ENCODE measurements at places on chromosomes 11 and 22.
A peak's percentile ranks its signal among the peaks of the same experiment; 100 is the strongest.

DNA sequence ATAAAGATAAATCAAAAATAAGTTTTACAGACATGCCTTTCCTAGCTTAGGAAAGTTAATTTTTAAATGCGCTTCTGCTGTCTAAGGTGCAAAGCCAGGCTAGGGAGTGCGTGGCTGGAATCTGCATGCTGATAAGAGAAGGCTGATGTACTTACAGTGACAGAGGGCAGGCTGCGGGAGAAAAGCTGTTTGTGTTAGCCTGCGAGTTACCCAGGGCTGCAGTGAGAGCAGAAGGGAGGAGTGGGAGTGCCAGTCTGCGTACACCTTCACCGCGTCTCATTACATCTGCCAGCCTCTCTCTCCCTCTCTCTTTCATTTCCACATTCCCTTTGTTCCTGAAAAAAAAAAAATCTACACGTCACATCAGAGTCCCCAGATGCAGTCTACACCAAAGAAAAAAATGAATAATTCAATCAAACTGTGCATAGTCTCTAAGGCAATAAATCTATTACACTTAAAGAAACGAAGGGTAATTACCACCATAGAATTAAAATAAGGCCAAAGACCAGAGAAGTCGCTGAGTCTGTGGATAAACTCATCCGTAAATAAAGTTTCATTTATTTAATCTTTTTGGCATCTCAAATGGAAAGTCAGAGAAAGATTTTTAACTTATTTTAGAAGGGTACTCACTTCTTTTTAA lies 126.4 kb upstream of the C11orf58 start:
- no peaks in the 10 kb centered on the region for H3K4me1 ChIP-seq
- no peaks in the 10 kb centered on the region for H3K36me3 ChIP-seq
- DNase-seq: no peak
- H3K4me3 ChIP-seq: no peak overlapping the region

GRCh38 chr11:37519781-37520180 lies 921.7 kb upstream of the RAG2 start:
- no peaks in the 10 kb centered on the region for H3K27me3 ChIP-seq
- no peak for DNase-seq

GRCh38 chr11:133011604-133012003 lies 520.7 kb downstream of the OPCML start:
- no peak overlapping the region for H3K27ac ChIP-seq
- H3K27me3 ChIP-seq: peaks cover 8% of the 10 kb centered on the region
- no peaks in the 10 kb centered on the region for H3K36me3 ChIP-seq

DNA sequence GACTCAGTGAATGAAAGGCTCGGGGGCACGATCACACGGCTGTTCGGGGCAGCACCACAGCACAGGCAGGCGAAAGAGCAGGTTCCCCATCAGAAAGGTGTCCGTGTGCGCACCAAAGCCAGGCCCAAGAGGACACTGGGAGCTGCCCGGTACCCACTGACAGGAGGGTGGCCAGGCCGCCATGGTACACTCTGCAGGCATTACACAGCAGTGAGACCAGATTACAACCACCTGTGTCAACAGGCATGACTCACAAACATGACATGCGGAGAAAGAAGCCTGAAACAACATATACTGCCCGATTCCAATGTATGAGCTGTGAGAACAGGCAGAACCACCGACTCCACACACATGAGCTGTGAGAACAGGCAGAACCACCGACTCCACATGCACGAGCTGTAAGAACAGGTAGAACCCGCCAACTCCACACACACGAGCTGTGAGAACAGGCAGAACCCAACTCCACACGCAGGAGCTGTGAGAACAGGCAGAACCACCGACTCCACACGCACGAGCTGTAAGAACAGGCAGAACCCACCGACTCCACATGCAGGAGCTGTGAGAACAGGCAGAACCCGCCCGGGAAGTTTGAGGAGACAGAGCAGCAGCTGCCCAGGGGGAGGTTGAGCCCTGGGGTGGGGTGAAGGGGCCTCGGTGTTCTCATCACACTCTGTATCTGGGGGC lies 32.6 kb downstream of the KIAA0930 start:
- DNase-seq: no peak
- peak overlapping the region; percentile 87 for H3K27ac ChIP-seq
- no peaks in the 10 kb centered on the region for H3K4me1 ChIP-seq
- H3K36me3 ChIP-seq: no peaks in the 10 kb centered on the region
- H3K27me3 ChIP-seq: no peaks in the 10 kb centered on the region

- no peak for DNase-seq
- H3K4me3 ChIP-seq: no peak overlapping the region
- no peaks in the 10 kb centered on the region for H3K36me3 ChIP-seq
- H3K27ac ChIP-seq: no peak overlapping the region
Measured at GRCh38 chr11:64288353-64288750, 2.7 kb downstream of the GPR137 start.

GRCh38 chr11:64253481-64253880 lies 2.2 kb downstream of the PLCB3 start:
- no peak overlapping the region for H3K4me3 ChIP-seq
- no peak for DNase-seq
- no peaks in the 10 kb centered on the region for H3K36me3 ChIP-seq
- no peak overlapping the region for H3K27ac ChIP-seq
- H3K27me3 ChIP-seq: no peaks in the 10 kb centered on the region

GRCh38 chr11:94715225-94715624 lies 52.9 kb upstream of the AMOTL1 start:
- no peak overlapping the region for H3K27ac ChIP-seq
- no peak overlapping the region for H3K4me3 ChIP-seq
- H3K36me3 ChIP-seq: no peaks in the 10 kb centered on the region
- H3K27me3 ChIP-seq: no peaks in the 10 kb centered on the region
- DNase-seq: no peak

- H3K27ac ChIP-seq: no peak overlapping the region
- H3K4me1 ChIP-seq: no peaks in the 10 kb centered on the region
- H3K4me3 ChIP-seq: no peak overlapping the region
- H3K36me3 ChIP-seq: no peaks in the 10 kb centered on the region
Measured at GRCh38 chr11:102676084-102676483, 29.5 kb downstream of the MMP27 start.

GRCh38 chr22:28072066-28072465 lies 153.0 kb upstream of the PITPNB start:
- H3K27me3 ChIP-seq: no peaks in the 10 kb centered on the region
- no peak overlapping the region for H3K4me3 ChIP-seq
- H3K36me3 ChIP-seq: no peaks in the 10 kb centered on the region
- H3K27ac ChIP-seq: no peak overlapping the region
- no peak for DNase-seq

DNA sequence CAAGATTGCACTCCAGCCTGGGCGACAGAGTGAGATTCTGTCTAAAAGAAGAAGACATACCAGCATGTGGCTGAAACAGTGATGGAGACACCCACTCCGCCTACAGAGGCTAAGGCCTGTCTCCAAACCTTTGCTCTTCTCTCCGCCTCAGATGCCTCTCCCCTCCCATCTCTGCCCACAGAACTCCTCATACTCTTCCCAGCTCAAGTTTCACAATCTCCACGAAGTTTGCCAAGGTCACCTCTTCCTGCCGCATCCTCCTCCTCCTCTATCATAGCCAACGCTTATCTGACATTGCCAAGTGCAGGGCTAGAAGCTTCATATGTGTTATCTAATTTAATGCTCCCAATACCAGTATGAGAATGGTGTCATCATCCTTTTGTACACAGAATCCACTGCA lies 25.9 kb upstream of the FBLN1 start:
- no peak overlapping the region for H3K4me3 ChIP-seq
- H3K4me1 ChIP-seq: no peaks in the 10 kb centered on the region
- no peaks in the 10 kb centered on the region for H3K36me3 ChIP-seq
- DNase-seq: no peak
- no peaks in the 10 kb centered on the region for H3K27me3 ChIP-seq

- H3K27me3 ChIP-seq: no peaks in the 10 kb centered on the region
- H3K36me3 ChIP-seq: no peaks in the 10 kb centered on the region
- DNase-seq: no peak
- H3K4me1 ChIP-seq: peaks cover 18% of the 10 kb centered on the region
- H3K4me3 ChIP-seq: peak overlapping the region; percentile 74
Measured at GRCh38 chr11:535210-535518, 212 bp downstream of the HRAS start.

DNA sequence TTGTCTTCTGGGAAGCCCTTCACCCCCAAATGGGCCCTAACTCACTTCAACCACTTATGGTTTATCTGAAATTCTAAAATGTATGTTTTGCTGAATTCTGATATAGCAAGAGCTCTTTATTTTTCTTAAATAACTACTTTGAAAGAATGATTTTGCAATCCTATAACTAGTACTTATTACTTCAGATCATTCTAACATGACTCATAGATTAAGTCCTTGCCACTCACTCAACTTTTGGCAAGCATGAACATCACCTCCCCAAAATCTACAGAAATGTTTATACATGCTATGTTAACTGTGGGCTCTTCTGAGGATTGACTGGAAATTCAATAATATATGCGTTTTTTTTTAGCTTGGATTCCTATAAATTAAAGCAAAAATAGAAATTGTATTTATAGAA lies 367.4 kb upstream of the FAT3 start:
- H3K4me1 ChIP-seq: no peaks in the 10 kb centered on the region
- no peaks in the 10 kb centered on the region for H3K36me3 ChIP-seq
- H3K27me3 ChIP-seq: no peaks in the 10 kb centered on the region
- no peak overlapping the region for H3K27ac ChIP-seq

GRCh38 chr11:70650075-70650909 lies 252.0 kb downstream of the CTTN start:
- no peaks in the 10 kb centered on the region for H3K36me3 ChIP-seq
- no peaks in the 10 kb centered on the region for H3K4me1 ChIP-seq
- H3K4me3 ChIP-seq: no peak overlapping the region
- H3K27me3 ChIP-seq: no peaks in the 10 kb centered on the region

DNA sequence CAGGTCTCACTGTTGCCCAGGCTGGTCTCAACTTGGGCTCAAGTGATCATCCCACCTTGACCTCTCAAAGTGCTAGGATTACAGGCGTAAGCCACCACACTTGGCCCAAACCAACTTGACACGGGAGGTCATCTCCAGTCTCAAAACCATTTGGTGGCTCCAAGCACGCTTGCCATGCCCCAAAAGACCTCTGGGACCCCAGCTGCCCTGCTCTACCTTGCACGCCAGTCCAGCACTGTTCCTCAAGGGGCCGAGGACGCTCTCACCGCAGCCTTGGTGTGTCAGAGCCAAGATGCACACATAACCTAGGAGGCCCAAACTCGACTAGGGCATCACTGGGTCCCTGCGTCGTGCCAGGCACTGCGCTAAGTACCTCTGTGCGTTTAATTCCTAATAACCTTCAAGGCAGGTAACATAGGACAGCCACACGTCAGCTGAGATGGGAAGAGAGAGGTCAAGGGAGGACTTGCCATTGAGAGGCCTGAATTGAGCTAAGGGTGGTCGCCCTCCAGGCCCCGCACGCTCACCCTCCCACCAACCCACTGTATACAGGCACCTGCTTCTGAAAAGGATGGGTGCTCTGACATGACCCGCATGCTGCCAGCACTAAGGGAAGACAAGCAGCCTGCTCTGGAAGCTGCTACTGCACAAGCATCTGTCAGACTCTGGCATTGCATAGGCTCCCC lies 4.6 kb upstream of the GAS2L1 start:
- peaks cover 22% of the 10 kb centered on the region for H3K36me3 ChIP-seq
- H3K27me3 ChIP-seq: no peaks in the 10 kb centered on the region
- peak overlapping the region; percentile 54 for H3K27ac ChIP-seq
- no peak for DNase-seq
- peaks cover 7% of the 10 kb centered on the region for H3K4me1 ChIP-seq

DNA sequence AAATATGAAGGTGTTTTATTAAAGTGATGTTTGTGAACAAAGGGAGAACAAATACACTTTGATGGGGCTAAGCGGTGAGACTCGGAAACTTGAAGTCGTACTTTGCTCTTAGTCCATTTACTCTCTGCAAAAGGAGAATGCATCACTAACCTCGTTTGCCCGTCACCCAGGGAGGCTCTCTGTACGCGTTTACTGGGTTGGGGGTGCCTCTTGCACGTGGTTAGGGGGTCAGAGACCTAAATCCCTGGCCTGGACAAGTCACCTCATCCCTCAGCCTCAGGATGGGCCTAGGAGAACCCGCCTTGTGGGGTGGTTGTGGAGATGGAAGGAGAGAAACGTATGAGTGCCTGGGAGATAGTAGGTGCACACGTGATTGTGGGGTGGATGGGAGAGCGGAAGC lies 803 bp upstream of the IFT27 start:
- H3K4me1 ChIP-seq: no peaks in the 10 kb centered on the region
- H3K4me3 ChIP-seq: peak overlapping the region; percentile 98
- H3K36me3 ChIP-seq: no peaks in the 10 kb centered on the region
- no peak for DNase-seq
- H3K27me3 ChIP-seq: no peaks in the 10 kb centered on the region

DNA sequence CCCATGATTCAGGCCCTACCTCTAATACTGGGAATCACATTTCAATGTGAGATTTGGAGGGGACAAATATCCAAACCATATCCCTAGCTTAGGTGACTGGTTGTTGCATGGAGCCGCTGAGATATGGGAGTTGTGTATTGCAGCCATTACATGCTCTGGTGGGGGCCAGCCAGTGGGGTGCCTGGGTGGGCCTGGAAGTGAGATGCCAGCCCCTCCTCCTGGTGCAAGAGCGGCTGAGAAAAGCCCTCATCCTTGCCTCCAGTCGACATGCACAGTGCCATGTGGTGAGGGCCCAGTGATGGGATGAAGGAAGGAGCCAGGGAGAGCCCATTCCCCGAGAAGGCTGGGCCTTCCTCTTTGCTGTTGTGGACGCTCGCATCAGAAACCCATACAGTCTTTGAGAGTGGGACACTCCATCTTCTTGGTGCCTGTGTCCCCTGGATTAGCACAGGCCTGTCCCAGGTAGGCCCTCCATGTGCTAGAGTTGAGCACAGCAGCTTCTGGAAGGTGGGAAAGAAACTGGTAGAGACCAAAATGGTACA lies 1043.0 kb downstream of the TBC1D22A start:
- no peaks in the 10 kb centered on the region for H3K36me3 ChIP-seq
- no peaks in the 10 kb centered on the region for H3K4me1 ChIP-seq
- no peak overlapping the region for H3K4me3 ChIP-seq
- no peak overlapping the region for H3K27ac ChIP-seq

- no peaks in the 10 kb centered on the region for H3K36me3 ChIP-seq
- no peaks in the 10 kb centered on the region for H3K4me1 ChIP-seq
- H3K4me3 ChIP-seq: no peak overlapping the region
- no peak for DNase-seq
- no peak overlapping the region for H3K27ac ChIP-seq
- H3K27me3 ChIP-seq: no peaks in the 10 kb centered on the region
Measured at GRCh38 chr11:127632976-127633680, 632.6 kb upstream of the KIRREL3 start.

DNA sequence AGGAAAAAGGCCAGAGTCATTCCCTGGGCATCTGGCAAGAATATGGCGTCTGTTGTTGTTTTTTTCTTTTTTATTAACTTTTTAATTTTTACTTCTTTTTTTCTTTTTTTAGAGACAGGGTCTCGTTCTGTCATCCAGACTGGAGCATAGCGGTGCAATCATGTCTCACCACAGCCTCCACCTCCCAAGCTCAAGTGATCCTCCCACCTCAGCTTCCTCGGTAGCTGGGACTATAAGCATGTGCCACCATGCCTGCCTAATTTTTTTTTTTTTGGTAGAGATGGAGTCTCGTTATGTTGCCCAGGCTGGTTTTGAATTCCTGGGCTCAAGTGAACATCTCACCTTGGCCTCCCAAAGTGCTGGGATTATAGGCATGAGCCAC lies 54.0 kb upstream of the PRDM11 start:
- H3K27ac ChIP-seq: peak overlapping the region; percentile 86
- H3K27me3 ChIP-seq: no peaks in the 10 kb centered on the region
- H3K4me3 ChIP-seq: no peak overlapping the region
- no peak for DNase-seq
- H3K4me1 ChIP-seq: peaks cover 23% of the 10 kb centered on the region
- no peaks in the 10 kb centered on the region for H3K36me3 ChIP-seq

GRCh38 chr11:24932110-24933000 lies 435.5 kb downstream of the LUZP2 start:
- H3K36me3 ChIP-seq: no peaks in the 10 kb centered on the region
- no peak for DNase-seq
- no peaks in the 10 kb centered on the region for H3K4me1 ChIP-seq
- H3K27me3 ChIP-seq: no peaks in the 10 kb centered on the region
- no peak overlapping the region for H3K27ac ChIP-seq
